Right forelimb (tissue), 1 donor: ENCODE measurements at places on chromosomes 1 and 21.
A peak's percentile ranks its signal among the peaks of the same experiment; 100 is the strongest.

DNA sequence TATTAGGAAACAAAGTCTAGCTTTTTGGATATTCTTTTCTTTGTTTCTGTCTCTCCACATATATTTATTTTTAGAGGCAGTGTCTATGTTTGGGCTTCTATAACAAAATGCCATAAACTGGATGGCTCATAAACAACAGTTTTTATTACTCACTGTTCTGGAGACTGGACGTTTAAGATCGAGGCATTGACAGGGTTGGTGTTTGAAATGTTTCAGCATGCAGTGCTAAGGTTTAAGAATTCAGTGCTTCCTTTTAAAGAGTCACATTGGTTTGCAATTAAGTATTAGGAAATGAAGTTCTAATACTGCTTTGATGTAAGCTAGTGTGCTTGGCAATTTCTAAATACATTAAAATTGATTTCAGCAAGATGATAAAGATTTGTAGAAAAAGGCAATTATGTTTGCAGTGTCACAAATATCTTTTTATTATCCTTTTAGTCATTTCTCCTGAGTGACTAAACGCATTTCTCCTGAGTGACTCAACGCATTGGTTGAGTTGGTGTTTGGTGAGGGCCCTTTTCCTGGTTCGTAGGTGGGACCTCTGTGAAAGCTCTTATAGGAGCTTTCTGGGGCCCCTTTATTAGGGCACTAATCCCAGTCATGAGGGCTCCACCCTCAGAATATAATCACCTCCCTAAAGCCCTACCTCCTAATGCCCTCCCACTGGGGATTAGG lies 317.0 kb downstream of the USP25 start:
- DNase-seq = no peak

- no peak for DNase-seq
Observed at GRCh38 chr1:183914276-183914675, 109.4 kb downstream of the RGL1 start.

DNA sequence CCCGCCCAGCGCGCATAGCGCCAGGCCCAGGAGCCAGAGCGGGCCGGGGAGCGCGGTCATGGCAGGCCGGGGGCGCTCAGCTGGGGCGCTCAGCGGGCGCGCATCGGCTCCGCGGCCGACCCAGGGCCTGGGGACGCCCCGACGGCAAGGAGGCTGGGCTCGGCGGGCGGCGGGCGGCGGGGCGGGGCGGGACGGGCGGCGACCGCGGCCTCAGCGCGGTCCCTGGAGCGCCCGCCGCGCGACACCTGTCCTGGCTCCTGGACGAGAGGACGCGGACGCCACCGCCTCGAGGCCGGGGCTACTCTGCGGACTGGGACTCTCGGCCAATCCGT lies 273 bp downstream of the BMP8B start:
- no peak for DNase-seq

- no peak for DNase-seq
Observed at GRCh38 chr1:27163093-27163492, 8.2 kb upstream of the SLC9A1 start.

GRCh38 chr1:2552189-2552588 lies 4.0 kb upstream of the TNFRSF14 start:
- DNase-seq = no peak

DNA sequence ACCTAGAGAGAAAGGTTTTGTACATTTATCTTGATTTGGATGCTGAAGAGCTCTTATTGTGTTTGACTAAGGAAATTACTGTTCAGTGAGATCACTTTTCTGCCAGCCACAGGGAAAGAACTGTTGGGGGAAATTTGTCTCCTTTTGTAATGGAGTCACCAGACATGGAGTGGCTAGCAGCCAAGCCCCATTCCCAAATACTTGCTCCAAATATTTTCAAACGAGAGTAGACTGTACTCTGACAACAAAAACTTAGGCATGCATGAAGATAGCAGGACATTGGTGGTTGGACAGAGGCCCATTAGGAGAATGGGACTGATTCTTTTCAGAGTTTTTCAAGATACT lies 21.1 kb downstream of the IPO9 start:
- DNase-seq = no peak

DNA sequence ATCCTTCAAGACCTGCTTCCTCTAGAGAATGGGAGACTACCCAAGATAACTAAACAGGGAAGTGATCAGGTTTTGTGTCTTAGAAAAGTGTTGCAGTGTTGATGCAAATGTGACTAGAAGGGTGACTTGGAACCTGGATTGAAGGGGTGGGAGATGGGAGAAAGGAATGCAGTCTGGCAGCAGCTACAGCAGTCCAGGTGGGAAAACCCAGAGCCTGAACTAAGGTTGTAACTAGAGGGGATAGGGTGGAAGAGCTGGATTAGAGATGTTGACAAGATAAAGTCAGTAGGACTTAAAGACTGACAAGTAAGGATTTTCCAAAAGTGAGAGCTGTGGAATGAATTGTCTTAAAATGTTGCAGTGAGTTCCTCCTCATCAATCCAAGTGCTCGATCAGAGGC lies 7.1 kb upstream of the SHISA4 start:
- DNase-seq = no peak

GRCh38 chr1:74343216-74343615 lies 108.0 kb downstream of the TNNI3K start:
- DNase-seq = peak; percentile 56

DNA sequence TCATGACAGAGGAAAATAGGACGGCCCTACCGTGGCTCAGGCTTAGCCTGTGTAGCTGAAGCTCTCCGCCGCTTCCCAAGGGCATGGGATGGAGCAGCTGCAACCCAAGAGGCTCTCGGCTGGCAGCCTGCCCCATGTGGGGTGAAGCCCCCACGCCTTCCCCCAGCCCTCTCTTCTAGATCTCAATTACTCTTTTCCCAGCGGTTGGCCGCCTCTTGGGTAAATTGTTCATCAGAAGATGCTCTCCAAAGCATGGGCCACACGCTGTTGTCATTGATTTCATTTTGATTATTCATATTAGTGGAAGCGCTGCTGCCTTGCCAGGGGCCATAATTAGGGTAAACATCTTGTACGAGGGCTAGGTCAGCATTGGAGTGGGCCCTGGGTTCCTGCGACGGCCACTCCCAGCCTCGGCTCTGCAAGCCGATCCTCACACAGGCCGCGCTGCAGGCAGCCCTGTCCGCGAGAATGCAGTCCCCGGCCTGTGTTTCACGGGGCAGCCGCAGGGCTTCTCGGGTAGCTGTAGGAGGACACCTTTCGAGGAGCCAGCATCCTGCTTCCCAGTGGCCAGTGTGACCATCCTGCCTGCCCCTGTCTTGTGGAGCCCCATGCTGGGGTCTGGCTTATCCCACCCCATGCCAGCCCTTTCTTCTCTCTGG lies 114.4 kb upstream of the VAMP3 start:
- DNase-seq = no peak

DNA sequence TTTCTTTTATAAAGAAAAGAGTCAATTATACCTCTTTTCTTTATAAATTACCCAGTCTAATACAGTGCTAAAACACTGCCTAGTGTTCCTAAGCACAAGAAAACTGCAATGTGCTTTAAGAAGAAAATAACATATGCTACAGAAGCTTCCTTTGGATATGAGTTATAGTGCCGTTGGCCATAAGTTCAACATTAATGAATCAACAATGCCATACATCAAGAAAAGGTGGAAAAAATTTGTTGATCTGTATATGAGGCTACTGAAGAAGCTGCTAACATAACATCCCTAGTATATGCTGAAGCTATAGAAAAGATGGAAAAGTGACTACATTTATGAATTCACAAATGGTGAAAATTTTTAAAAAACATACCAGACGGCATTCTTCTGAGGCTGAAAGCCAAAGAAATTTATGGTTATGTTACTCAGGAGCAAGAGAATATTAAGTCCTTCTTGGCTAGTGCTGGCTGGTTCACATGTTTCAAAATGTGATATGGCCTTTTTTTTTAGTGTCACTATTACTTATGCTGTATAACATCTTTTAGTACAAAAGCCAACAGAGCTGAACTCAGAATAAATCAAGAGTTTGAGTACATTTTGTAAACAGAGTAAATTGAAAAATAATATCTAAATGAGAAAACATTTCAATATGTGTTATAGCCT lies 743.2 kb upstream of the RGS18 start:
- no peak for DNase-seq

GRCh38 chr1:187626056-187626455 lies 797.3 kb downstream of the PLA2G4A start:
- DNase-seq = no peak

DNA sequence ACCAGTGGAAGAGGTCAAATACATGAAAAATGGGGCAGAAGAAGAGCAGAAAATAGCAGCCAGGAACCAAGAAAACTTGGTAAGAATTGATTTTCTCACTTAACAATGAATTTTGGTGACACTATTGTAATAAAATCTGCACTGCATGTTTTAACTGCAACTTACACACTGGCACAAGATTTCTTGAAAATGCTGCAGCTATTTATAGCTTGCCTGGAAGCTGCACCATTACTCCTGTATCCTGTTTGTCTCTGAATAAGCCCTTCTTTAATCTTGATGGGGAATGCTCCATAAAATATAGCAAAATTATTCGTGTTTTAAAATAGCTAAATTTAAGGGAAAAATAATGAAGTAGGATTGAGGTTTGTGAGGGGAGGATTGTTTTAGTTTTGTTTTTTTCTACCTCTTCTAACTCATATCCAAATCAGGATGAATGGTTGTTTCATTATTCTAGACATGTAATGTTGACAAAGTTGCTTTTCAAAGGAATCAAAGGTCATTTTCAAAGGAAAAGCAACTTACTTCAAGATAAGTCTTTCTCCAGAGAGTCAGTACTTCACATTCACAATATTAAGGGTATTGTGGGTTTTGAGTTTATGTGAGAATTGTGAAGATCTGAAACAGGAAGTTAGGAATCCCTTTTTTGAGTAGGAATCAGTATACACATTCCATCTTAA lies 120.9 kb downstream of the C1orf21 start:
- DNase-seq = no peak
